ENCODE measurements at places on chromosomes 2 and 18. TPM values are rescaled to one million over a fixed set of nuclear protein-coding genes. Genes with fewer than 3 reads are reported as not detected.
A peak's percentile ranks its signal among the peaks of the same experiment; 100 is the strongest.

ZSWIM2 gene
- total RNA-seq: not detected

DNA sequence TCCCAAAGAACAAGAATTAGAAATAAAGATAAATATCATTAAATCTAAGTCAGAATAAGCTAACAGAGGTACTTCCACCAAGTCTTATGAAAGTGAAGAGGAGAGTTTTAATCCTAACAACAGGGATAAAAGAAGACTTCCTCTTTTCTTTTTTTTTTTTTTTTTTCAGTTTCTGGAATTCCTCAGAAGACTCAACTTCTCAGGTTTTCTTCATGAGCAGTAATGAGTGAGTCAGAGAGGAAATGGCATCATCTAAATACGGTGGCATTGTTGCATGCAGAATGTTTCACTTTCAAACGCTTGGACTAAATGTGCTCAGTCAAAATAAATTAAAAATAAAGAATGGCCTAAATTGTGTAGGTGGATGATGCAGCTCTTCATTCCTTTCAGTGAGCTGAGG is 45.6 kb upstream of the ARHGAP15 start:
- no peaks in the 10 kb centered on the region for H3K4me1 ChIP-seq
- no peak for DNase-seq
- H3K4me3 ChIP-seq: no peak overlapping the region

DNA sequence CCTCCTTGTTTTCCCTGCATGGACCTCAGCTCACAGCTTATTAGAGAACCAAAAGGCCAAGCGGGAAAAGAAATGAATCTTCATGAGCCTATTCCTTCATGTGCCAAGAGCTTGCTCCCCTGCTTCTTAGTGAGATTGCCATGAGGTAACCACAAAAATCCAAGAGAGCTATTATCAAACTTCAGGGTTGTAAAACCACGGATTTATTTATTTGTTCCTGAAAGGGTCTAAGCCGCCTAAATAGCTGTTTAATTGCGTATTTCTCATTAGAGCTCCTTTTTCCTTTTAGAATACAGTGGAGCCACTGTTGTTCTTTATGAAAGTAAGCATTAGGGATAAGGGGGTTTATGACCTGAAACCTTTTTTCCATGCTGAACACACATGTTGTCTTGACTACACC is 58.0 kb downstream of the SRD5A2 start:
- no peak for DNase-seq
- H3K36me3 ChIP-seq: no peaks in the 10 kb centered on the region

IL1R2 gene
- 52.4 TPM for total RNA-seq

CD226 gene
- total RNA-seq: 16.8 TPM

RFX8 gene
- total RNA-seq: not detected

- no peak overlapping the region for H3K4me3 ChIP-seq
- DNase-seq: no peak
- no peaks in the 10 kb centered on the region for H3K27me3 ChIP-seq
- no peaks in the 10 kb centered on the region for H3K36me3 ChIP-seq
- H3K27ac ChIP-seq: no peak overlapping the region
Observed at GRCh38 chr18:21714474-21714873, 9.9 kb upstream of the ABHD3 start.

- H3K27ac ChIP-seq: peak overlapping the region; percentile 19
- DNase-seq: no peak
- peaks cover 37% of the 10 kb centered on the region for H3K4me1 ChIP-seq
- no peaks in the 10 kb centered on the region for H3K36me3 ChIP-seq
Observed at GRCh38 chr2:160425434-160426151, 68.0 kb downstream of the RBMS1 start.

GRCh38 chr2:119638685-119639554 is 40.1 kb upstream of the TMEM177 start:
- no peaks in the 10 kb centered on the region for H3K4me1 ChIP-seq
- H3K4me3 ChIP-seq: no peak overlapping the region
- no peak overlapping the region for H3K27ac ChIP-seq
- H3K36me3 ChIP-seq: no peaks in the 10 kb centered on the region

DNA sequence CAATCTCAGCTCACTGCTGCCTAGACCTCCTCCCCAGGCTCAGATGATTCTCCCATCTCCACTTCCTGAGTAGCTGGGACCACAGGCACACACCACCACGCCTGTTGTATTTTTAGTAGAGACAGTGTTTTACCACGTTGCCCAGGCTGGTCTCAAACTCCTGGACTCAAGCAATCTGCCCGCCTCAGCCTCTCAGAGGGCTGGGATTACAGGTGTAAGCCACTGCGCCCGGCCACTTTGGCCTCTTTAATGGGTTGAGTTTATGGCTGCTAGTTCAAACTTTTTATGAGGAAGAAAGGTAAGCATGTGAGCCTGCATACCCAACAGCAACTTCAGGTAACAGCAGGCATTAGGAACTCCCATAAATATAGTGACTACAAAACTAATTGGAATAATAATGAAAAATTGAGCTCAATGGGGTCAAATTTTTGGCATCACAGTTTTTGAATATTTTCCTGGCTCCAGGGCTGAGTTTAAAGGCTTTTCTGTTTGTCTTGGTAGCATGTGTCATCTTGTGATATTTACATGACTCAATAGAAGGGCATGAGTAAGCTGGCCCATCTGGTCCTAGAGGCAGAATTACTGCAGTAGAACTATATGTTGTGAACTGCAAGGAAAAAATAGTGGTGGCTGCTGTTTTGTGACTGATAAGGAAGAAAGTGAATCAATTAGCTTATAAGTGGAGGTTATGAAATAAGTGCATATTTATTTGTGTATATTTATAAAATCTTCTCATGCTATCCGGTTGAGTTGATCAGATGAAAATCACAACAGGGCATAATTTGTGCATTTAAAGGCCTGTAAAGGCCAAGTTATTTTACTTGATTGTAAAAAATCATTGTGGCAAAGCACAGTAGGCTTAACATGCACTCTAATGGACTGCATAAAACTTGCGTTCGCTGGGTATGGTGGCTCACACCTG is 24.8 kb downstream of the GALM start:
- H3K27ac ChIP-seq: peak overlapping the region; percentile 23
- H3K4me3 ChIP-seq: no peak overlapping the region
- peak; percentile 58 for DNase-seq
- H3K4me1 ChIP-seq: peaks cover 32% of the 10 kb centered on the region
- H3K27me3 ChIP-seq: no peaks in the 10 kb centered on the region
- H3K36me3 ChIP-seq: no peaks in the 10 kb centered on the region

DNAJC5G gene
- not detected for total RNA-seq

DNA sequence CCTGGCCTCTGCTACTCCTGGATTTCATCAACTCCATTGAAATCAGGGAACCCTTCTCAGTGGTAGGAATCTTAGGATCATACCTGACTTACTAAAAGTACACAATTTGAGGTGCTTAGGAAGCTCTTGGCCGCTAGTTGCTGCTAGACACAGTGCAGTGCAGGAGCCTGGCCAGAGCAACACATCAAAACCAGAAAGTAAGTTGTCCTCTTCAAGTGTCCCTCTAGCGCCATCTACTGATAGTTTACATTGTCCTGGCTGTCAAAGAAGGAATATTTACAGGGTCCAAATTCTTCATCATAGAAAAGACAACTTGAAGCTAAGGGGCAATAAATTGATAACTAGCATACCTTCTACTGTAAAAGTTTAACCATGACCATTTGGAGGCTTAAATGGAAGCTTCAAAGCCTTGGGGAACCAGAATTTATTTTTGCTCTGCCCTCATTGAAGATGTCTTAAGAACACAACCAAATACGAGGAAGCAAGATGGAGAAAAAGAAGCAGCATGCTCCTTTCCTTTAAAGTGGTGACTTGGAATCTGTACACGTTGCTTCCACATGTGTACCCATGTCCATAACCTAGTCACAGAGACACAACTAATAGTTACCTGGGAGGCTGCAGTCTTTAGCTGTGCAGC is 889.1 kb upstream of the GCFC2 start:
- peak; percentile 41 for DNase-seq
- H3K4me1 ChIP-seq: no peaks in the 10 kb centered on the region
- H3K36me3 ChIP-seq: no peaks in the 10 kb centered on the region
- no peak overlapping the region for H3K27ac ChIP-seq

DNA sequence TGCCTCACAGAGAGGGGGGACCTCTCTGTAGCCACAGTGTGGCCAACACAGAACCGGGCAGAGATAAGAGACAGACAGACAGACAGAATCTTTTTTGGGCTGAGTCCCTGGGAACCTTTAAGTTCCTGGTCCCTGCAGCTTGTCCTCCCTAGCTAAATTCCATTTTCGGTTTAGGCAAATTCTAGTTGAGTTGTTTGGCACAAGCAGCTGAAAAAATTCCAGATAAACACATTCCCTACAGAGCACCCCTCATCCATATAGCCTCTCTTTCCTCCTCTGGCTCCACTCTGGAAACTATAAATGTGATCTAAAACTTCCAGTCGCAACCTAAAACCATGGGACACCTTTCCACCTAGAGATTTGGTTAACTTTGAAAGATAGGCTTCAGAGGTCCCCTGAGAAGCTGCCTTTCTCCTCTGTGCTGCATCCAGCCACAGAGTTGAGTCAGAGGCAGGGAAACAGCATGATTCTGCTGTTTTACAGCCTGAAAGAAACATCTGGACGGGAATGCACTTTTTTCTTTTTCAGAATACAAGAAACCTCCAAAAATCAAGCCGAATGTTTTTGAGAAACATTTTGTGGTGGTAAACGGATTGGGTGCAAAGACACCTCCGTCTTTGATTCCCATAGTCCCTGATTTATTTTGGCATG is 30.9 kb downstream of the SLC4A3 start:
- DNase-seq: no peak
- H3K4me1 ChIP-seq: no peaks in the 10 kb centered on the region
- H3K27ac ChIP-seq: no peak overlapping the region
- H3K36me3 ChIP-seq: no peaks in the 10 kb centered on the region

DNA sequence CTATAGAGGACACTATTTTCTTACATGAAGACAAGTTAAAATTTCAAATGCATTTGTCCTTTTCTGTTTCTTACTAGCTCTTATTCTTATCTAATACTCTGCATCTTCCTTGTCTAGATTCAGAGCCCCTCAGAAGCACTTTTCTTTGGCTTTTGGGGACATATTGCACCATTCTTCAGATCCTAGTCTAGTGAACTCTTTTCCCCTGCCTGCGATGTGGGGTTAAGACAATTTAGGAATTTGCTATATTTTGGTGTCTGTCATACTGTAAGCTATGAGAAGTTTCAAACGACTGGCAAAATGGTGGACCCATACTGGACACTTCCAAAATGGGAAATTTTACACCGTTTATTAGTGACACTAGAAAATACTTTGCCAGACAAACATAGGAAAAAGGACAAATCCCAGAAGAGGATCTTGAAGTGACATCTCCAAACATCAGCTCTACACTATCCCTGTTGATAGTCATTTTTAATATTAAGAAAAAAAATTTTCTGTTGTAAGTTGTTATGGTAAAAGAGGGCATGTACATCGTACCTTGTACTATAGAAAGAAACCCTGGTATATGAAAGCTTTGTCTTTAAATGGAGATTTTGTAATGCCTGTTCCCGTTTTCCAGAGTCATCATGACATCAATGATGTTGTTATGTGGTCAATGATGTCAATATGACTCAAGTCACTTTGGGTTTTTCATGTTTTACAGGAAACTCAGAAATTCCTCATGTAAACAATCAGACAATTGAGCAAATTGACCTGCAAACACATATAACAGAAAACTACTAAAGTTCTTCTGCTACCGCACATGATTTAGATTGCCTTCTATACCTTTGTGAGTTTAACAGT is 4.4 kb upstream of the KYNU start:
- peaks cover 2% of the 10 kb centered on the region for H3K4me1 ChIP-seq
- no peaks in the 10 kb centered on the region for H3K27me3 ChIP-seq
- no peak overlapping the region for H3K4me3 ChIP-seq
- no peak for DNase-seq
- H3K36me3 ChIP-seq: no peaks in the 10 kb centered on the region
- H3K27ac ChIP-seq: peak overlapping the region; percentile 35

NT5C1B gene
- total RNA-seq: not detected

GRCh38 chr2:241760301-241760771 is 16.3 kb upstream of the GAL3ST2 start:
- no peak overlapping the region for H3K27ac ChIP-seq
- no peaks in the 10 kb centered on the region for H3K4me1 ChIP-seq
- DNase-seq: no peak
- no peak overlapping the region for H3K4me3 ChIP-seq
- no peaks in the 10 kb centered on the region for H3K36me3 ChIP-seq
- H3K27me3 ChIP-seq: no peaks in the 10 kb centered on the region

GRCh38 chr18:22858121-22858520 is 75.0 kb upstream of the RBBP8 start:
- H3K4me1 ChIP-seq: no peaks in the 10 kb centered on the region
- H3K36me3 ChIP-seq: no peaks in the 10 kb centered on the region
- DNase-seq: no peak

GALNT14 gene
- not detected for total RNA-seq

PIEZO2 gene
- total RNA-seq: 4.9 TPM

- no peaks in the 10 kb centered on the region for H3K36me3 ChIP-seq
- no peak overlapping the region for H3K4me3 ChIP-seq
- H3K4me1 ChIP-seq: peaks cover 4% of the 10 kb centered on the region
- no peak for DNase-seq
- H3K27me3 ChIP-seq: no peaks in the 10 kb centered on the region
Observed at GRCh38 chr2:73089270-73090030, 17.9 kb upstream of the SFXN5 start.

DNA sequence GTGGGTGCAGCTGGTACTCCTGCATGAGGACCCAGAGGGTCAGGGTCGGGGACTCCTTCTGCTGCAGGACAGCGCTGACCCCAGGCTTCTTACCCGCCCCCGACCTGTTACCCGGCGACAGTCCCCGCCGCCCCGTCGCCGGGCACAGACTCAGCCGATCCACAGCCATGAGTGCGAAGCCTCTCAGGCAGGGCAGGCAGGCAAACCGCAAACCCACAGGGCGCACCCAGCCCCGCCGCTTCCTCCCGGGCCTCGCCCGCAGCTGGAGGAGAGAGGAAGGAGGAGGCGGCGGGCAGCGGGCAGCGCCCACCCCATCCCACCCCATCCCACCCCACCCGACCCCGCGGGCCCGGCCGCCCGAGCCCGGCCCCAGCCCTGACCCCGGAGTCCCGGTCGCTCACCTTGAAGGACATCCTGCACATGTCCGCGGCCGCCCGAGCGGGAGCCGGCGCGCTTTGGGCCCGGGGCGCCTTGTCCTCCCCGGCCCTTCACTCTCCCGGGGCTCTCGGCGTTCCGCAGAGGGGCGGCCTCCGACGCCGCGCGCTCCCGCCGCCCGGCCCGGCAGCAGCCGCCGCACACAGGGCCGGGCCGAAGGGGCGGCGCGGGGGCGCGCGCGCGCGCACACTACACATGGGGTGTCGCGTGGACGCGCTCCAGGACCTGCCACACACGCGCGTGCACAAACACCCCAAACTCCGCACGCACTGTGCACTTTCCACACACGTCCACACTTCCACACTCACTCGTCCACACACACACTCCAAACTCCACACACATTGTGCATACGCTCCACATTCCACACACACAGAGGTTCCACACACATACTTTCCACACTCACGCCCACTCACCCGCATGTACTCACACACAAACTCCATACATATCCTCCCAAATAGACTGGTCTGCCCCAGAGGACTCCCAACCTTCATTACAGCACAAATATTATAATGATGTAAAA is at the start of gene ANKRD29:
Gene ANKRD29, minus strand, starts transcription at position 603 of the 955 bp plus-strand sequence. Its CDS starts 181 bp downstream, at position 422.
- H3K27me3 ChIP-seq: peaks cover 64% of the 10 kb centered on the region
- DNase-seq: peak; percentile 44
- H3K4me1 ChIP-seq: peaks cover 3% of the 10 kb centered on the region
- no peaks in the 10 kb centered on the region for H3K36me3 ChIP-seq
- peak within 1 kb of the TSS; percentile 51 for H3K4me3 ChIP-seq

GRCh38 chr18:49967171-49967570 is 153.8 kb upstream of the ACAA2 start:
- DNase-seq: no peak
- H3K4me1 ChIP-seq: peaks cover 12% of the 10 kb centered on the region
- peak overlapping the region; percentile 61 for H3K27ac ChIP-seq

RAD51AP2 gene
- not detected for total RNA-seq

ATG16L1 gene
- 55.4 TPM for total RNA-seq

UGP2 gene
- 62.3 TPM for total RNA-seq

Data from transverse colon (tissue), 4 donors.